ENCODE measurements at places on chromosomes 6 and 20. TPM values are rescaled to one million over a fixed set of nuclear protein-coding genes. Genes with fewer than 3 reads are reported as not detected.

GRCh38 chr20:22324505-22324904 is 259.9 kb downstream of the FOXA2 start:
- no peak for DNase-seq

GRCh38 chr6:128252341-128253176 is 267.8 kb downstream of the PTPRK start:
- DNase-seq = no peak

- no peak for DNase-seq
Measured at GRCh38 chr6:165390475-165390874, 81.1 kb upstream of the C6orf118 start.

- no peak for DNase-seq
Measured at GRCh38 chr20:38685853-38686473, 38.3 kb upstream of the SLC32A1 start.

DNA sequence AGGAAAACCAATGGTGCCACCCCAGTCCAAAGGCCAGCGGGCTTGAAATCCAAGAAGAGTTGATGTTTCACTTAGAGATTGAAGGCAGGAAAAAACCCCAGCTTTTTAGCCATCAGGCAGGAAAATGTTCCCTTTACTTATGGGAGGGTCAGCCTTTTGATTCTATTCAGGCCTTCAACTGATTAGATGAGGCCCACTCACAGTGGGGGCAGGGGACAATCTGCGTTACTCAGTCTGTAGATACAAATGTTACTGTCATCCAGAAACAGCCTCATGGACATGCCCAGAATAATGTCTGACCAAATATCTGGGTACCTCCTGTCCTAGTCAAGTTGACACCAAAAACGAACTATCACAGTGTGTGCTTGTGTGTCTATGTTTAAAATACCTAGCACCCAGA is 121.2 kb upstream of the KCNQ5 start:
- no peak for DNase-seq

DNA sequence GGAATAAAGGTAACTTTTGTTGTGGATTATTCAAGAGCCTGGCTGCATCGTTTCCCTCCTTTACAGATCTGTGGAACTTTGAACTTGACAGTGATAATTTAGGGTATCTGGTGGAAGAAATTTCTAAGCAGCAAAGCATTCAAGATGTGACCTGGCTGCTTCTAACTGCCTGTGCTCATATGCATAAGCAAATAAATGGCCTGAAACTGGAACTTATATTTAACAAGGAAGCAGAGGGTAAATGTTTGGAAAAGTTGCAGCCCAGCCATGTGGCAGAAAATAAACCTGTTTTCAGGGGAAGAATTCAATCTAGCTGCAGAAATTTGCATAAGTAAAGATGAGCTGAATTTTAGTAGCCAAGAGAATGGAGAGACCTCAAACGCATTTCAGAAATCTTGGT is 173.5 kb downstream of the C6orf118 start:
- no peak for DNase-seq

DNA sequence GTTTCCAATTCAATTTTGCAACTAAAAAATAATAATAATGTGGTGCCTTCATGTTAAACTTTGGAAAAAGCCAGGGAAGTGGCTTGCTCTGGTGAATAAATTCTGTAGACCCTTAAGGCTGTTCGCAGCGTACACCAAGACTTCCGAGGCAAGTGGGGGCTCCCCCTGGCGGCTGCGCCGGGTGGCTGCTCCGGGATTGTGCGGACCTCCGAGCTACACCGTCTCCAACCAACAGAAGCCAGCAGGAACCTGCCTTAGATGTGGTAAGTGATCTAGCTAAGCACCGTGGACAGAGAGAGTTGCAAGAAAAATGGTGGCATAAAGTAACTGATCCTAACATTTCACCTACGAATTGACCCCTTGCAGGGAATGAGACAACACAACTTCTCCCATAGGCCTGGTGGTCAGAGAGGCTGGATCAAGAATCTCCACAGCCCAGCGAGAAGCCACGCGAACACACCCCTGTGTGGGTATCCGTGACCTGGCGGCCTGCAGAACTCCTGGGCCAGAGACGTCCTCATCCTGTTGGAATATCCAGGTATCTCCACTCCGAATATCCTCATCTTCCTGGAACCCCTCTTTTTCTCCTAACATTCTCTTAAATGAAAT is 69.6 kb downstream of the TBXT start:
- peak; percentile 83 for DNase-seq

- DNase-seq = no peak
Measured at GRCh38 chr20:16003310-16003709, 569.9 kb downstream of the KIF16B start.

DNA sequence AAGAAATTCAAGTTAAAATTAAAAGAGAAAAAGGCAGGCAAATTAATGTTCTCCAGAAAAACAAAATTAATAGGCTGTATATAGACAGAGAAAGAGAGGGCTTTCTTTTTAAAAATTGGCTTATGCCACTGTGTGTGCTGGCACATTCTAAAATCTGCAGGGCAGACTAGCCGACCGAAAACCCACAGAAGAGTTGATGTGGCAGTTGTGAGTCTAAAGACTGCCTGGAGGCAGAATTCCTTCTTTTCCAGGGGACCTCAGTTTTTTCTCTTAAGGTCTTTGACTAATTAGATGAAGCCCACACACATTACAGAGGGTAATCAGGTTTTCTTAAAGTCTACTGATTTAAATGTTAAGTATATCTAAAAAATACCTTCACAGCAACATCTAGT is 85.7 kb downstream of the GJA1 start:
- no peak for DNase-seq

- DNase-seq = no peak
Measured at GRCh38 chr6:37640786-37641395, 56.8 kb downstream of the MDGA1 start.

Gene ULBP1
- 0.30 TPM for total RNA-seq

Gene MEI4
- 0.65 TPM for total RNA-seq

Gene TRIM10
- total RNA-seq = not detected

Gene MSH5
- 2.0 TPM for total RNA-seq

Measured in Right ventricle myocardium inferior (tissue), 1 donor.